SK-N-MC (cell line): ENCODE measurements at places on chromosomes 11 and 22.

DNA sequence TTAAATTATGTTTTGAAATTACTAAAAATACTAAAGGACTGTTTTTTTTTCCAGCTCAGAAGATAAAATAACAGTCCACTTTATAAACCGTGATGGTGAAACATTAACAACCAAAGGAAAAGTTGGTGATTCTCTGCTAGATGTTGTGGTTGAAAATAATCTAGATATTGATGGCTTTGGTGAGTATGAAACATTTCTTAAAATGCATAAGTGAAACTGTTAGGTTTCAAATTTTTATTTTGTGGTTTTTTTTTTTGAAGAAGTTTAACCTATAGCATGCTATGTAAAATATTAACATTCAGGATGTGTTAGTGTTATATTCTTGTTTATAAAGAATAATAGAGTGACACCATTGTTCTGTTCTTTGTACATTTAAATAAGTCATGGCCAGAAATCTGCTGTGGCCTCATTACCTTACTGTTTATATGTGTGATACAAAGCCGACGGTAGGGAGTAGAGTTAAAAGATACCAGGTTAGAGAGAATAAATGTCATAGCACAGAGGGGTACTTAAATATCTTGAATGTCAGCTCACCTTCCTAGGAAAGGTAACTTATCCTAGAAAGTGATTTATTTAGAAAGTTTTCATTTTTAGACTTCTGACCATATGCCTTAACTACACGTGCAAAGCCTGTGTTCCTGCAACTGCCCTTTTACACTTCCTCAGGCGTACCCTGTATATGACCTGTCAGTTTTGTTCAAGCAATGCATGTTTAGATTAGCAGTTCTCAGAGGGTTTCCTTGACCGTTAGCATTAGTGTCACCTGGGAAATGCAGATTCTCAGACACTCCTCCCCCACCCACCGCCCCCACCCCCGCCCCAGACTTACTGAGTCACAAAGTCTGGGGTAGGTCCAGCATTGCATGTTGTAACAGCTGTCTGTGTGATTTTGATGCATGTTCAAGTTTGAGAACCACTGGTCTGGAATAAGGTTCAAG is 6.3 kb downstream of the FDX1 start:
- no peak for DNase-seq

DNA sequence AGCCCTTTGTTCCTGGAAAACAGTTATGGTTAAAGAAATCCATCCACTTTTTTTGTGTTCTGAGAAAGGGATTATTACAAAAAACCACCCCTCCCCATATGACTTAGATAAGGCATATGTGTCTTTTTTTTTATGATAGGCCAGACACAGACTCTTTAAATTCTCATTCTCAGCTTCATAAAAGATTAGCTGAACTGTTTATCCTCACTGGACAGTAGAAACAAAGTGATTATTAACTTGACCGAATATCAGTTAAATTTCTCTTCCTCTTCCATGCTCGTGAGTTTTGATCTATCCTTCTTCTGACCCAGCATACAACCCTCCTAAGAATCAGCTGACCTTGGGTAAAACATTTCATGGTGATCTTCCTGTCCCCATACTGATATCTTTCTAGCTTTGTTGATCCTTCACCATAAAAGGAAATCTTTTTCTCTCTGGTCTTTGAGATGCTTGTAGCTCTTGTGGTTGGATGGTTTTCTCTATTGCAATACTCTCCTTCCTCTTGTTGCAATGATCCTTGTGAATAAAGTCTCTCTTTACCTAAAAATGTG is 26.2 kb downstream of the OR2AG2 start:
- DNase-seq, result no peak

- no peak for DNase-seq
Measured at GRCh38 chr22:26502688-26503561, 9.3 kb downstream of the TFIP11 start.

- DNase-seq, result no peak
Measured at GRCh38 chr22:24952837-24953383, 394 bp downstream of the KIAA1671 start.
